ENCODE measurements at places on chromosomes 16 and 17. TPM values are rescaled to one million over a fixed set of nuclear protein-coding genes. Genes with fewer than 3 reads are reported as not detected.

SYNGR3 gene
- total RNA-seq = 7.4 TPM

MPO gene
- not detected for total RNA-seq

HOXB7 gene
- 35.7 TPM for total RNA-seq

CYGB gene
- 1.4 TPM for total RNA-seq

KRT14 gene
- total RNA-seq = 0.08 TPM

SDR42E2 gene
- not detected for total RNA-seq

ULK2 gene
- total RNA-seq = 18.6 TPM

KCNJ18 gene
- not detected for total RNA-seq

HEATR9 gene
- total RNA-seq = not detected
